CD4-positive, alpha-beta T cell treated with Interleukin-4 for 4 hours (primary cell): ENCODE measurements at places on chromosomes 6 and 20.

- DNase-seq: no peak
These were observed 349.8 kb downstream of the DHX35 start for GRCh38 chr20:39311851-39312506.

GRCh38 chr6:25336996-25337395 lies 57.8 kb downstream of the CARMIL1 start:
- no peak for DNase-seq

DNA sequence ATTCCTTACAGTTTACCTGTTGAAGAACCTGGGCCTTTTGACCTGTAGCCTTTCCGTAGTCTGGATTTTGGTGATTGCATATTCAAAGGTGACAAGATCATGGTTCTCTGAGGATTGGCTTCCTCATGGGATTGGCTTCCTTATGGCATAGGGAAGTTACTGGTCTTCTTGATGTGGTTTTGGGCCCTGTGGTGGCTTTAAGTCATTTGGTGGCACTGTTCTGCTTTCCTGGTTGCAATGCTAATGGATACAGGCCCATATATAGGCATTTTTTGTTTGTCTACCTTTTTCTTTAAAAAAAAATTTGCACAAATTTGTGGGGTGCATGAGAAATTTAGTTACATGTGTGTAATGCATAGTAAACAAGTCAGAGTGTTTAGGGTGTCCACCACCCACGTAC lies 185.7 kb downstream of the CDKAL1 start:
- DNase-seq: no peak

DNA sequence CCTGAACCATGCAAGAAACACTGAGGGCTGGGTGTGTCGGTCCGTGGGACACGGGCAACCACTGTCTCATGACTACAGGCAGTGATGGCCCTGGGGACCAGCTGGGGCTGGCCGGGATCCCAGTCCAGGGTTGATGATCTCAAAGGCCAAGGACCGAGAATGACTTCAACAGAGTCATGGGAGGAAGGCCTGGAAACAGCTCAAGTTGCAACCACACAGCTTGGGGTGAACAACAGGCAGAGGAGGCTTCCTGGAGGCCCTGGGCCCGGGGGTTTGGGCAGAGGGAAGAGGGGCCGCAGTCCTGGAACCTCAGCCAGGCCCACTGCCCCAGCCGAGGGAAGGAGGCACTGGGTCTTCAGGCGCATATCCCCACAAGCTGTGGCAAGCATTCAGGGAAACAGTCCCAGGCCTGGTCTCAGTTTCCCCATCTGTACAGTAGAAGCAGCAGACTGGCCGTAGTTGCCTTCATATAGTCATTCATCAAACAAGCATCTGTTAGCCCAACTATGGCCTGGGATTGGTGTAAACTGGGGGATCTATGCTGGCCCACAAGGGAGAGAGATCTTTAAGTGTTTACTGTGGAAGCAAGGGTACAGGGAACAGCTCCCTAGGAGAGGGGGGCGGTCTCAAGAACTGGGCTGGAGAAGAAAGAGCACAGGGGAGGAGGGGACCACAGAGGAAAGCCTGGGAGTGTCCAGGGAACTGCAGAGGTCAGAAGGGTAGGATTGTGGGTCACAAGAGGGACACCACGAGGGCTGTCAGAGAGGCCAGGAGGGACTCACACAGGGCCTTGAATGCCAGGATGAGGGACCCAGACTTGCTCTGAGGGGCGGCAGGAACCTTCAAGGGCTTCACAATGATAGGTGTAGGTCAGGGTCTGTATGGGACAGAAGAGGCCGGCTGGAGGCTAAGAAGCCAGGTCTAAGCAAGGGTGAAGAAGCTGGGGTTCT lies 2.1 kb downstream of the MYL9 start:
- no peak for DNase-seq

DNA sequence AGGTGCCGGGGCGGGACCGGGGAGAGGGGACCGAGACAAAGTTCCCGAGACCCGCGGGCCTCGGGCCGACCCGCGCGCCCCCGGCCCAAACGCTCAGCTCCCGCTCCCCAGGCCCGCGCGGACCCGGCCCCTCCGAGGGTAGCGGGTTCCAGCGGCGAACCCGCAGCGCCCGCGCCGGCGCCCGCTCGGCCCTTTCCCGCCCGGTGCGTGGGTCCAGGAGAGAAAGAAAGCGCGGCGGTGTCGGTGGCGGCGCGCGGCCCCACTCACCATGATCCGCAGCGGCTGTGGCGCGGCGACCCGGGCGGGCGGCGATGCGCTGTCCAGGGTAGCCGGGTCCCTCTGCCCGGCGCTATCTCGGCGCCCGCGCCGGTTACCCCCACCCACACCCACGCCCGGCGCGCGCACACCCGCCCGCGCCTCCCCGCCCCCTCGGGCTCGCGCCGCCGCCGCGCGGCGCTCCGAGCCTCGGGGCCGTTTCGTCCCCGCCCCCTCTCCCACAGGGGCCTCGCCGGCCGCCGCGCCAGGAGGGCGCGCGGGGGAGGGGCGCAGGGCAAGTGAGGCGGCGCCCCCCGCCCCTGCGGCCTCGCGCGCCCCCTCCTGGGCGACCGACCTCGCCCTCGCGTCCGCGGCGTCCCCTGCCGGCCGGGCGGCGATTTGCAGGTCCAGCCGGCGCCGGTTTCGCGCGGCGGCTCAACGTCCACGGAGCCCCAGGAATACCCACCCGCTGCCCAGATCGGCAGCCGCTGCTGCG lies at the start of gene ELOVL2:
TSS of gene ELOVL2 (minus strand) at position 345 of the 751 bp plus-strand sequence. CDS start at position 270, 75 bp downstream.
- no peak for DNase-seq

DNA sequence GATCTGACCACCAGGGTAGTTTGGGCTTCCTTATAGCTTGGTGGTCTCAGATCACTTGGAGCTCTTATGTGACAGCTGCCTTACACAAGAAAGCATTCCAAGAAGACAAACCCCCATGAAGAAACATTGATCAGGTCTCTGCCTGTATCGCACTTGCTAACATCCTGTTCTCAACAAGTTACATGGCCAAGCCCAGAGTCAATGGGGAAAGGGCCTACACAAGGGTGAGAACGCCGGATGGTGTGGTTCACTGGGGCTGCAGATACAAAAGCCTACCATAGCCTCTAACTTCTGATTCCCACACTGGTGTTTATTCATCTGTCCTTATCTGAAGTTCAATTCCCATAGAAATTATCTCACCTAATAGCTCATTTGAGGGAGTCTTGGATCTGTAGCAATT lies 235.5 kb downstream of the SYNDIG1 start:
- DNase-seq: no peak

DNA sequence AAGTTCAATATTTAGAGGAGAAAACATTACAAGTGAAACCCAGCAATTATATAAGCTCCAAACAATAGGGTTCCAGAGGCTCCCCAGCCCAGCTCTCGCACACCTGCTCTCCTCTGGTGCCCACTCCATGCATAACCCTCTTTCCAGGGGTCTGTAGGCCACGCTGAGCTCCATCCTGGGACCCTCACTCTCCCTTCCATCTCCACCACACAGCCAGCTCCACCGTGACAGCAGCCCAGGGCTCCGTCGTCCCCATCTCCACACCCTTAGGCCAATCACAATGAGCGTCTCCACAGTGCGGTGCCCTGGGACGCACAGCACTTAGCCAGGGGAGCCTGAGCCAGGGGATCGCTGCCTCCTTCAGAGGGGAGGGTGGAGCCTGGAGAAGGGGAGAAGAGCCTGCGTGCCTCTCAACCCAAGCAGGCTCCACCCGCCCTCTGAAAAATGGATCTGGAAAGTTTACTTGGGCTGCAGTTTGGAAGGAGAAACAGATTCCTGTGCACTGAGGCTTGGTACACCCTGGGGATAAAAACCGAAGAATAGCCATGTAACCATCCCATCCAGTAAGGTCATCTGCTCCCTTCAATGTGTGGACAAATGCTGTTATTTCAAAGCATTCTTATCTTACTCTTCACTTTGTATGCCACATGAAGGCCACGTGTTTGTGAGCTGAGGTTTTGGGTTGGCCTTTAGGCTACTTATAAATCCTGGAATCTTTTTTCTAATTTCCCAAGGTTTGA lies 72.4 kb upstream of the GGTLC1 start:
- no peak for DNase-seq

GRCh38 chr20:4120921-4121321 lies 105.6 kb upstream of the RNF24 start:
- DNase-seq: no peak

DNA sequence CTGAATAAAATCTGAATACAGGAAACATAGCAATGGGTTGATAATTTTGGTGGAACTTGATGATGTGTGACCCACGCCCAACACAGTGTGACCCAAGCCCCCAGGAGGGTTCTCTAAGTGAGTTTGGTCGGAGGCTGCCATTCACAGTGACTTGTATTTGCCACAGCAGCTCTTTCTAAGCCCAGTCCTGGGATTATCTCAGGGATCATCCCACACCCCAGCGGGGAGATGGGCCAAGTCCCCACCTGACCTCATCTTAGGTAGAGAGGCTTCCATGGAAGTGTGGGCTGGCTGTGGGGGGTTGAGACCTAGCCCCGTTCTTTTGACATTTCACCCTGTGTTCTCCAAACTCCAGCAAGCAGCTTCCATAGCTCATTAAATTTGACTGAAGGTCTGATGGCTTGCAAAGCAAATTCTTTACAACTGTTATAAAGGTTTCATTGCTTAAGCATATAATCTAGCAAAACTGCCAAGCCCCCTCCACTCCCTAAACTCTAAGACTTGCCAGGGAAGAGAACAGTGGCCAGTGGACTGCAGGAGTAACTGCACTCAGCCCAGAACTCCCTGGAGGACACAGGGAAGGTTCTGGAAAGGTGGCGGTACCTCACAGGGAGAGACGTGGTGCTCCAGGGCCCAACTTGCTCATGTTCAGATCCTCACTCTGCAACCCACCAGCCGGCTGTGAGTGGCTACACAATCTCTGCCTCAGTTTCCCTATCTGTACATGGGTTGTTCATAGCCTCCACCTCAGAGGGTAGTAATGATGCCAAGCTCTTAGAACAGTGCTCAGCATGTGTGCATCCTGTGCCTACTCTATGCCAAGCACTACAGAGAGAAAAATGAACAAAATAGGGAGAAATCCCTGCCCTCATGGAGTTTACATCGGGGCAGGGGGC lies 1.0 kb upstream of the PCK1 start:
- DNase-seq: no peak

- DNase-seq: no peak
These were observed 4.3 kb upstream of the FUCA2 start for GRCh38 chr6:143515766-143516355.

GRCh38 chr6:105968603-105969333 lies 117.4 kb upstream of the PRDM1 start:
- no peak for DNase-seq

DNA sequence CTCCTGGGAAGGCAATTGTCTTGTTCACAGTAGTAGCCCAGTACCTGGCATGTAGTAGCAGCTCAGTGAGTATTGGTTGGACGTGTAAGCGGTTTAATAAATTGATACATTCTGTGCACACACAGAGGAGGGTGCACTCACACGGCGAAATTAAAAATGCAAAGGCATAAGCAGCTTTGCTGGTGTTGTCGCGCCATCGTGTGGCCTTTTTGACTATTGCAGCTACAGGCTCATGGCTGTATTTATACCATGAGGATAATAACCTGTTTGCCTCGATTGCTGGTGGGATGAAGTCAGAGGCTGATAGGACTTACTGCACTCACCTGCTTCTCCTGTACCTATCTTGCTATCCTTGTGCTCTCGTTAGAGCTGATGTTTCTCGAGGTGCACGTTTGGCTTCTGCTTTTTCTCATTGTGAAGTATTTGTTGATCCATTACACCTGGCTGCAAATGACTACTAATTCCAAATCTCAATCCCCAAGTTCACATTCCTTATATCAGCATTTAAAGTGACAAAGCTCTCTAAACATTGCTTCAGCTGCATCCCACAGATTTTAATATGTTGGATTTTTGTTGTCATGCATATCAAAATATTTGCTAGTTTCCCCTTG lies 61.5 kb downstream of the TBXT start:
- peak; percentile 27 for DNase-seq

DNA sequence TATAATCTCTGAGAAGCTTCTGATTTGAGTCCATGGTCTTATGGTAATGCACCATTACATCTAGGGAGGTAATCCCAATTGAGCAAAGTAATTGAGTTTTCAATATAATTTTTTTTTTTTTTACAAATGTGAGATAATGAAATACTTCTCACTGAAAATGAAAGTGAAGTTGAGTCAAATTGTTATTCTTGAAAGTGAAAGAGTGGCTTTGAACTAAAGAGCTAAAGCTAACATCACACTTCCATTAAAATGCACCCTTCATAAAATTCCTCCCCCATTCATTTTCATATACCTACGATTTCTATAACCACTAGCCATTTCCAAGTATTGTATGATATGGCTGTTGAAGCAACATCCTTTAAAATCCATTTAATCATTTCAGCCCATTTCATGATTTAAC lies 149.1 kb upstream of the IMPG1 start:
- DNase-seq: no peak

DNA sequence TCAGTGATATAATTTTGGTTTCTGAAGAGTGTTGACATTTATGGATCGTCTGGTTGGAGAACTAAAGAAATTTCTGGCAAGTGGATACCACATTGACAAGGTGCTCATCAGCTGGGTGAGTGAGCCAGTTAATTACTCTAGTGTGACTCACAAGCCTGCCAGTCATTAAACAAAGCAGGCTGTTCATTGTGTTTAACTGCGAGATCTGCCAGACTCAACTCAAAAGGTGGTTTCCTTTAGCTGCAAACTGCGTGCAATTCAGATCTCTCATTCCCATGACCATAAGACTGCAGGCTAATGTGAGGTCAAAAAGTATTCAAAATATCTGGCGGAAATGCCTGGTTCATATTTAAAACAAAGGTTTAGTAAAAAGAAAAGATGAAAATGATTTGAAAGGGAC lies 32.5 kb upstream of the IYD start:
- DNase-seq: no peak

- no peak for DNase-seq
These were observed 90.5 kb upstream of the PRSS16 start for GRCh38 chr6:27156874-27157458.

DNA sequence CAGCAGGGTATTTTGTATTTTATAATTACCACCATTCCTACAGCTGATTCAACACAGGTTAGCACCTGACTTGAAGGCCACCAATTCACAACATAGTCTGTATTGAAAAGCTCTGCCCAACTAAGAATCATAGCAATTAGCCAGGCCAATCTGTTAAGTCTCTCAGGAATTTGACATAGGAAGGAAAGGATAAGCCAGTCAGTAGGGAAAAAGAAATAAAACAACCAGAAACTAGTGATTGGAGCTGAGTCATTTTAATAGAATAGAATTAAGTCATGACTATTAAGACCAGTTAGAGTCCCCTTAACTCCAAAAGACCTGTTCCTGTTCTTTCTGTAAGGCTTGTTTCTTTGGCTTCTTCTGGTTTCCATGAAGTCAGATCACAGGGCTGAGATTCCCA lies 8.1 kb downstream of the RANBP9 start:
- no peak for DNase-seq

DNA sequence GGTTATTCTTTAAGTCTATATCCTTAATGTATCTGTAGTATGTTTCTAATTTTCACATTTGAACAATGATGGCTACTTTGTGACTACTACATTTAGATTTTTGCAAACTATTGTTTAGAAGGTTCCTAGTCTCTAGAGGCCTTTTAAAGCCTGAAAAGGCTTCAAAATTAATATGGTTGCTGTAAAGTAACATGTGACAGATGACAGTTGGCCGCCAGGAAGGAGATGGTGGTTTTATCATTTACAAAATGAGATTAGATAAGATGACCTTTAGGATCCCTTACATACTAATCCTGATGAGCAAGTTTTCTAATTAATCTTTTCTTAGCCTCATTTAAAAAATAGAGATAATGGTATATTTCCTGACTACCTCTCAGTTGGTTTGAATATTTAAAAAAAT lies 18.8 kb downstream of the SCAF8 start:
- no peak for DNase-seq
